ENCODE measurements at places on chromosomes 2 and 18.

DNA sequence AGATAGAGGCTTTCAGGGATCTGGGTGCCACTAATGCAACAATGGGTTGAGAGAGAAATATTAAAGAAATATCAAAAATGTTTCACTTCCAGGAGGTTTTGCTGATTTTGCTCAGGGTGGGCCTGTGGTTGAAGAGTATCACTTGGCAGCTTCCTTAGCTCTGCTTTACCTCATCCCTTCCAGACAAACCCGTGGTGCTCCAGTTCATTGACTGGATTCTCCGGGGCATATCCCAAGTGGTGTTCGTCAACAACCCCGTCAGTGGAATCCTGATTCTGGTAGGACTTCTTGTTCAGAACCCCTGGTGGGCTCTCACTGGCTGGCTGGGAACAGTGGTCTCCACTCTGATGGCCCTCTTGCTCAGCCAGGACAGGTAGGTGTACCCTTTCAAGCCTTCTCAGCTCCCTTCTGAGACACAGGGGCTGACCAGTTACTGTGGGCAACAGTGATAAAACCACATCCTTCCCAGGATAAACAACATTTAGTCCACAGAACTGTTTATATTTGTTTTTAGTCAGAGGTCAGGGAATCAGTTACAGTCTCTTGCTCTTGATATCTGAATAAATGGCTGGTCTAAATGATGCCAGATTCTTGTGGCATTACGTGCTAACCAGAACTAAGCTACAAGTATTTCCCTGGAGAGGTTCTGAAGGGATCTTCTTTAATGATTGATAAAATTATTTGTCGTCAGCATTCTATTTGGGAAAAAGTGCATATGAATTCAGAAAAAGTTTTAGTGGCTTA lies 7.0 kb downstream of the SLC14A1 start:
- DNase-seq: no peak

- DNase-seq: no peak
Measured at GRCh38 chr2:70941701-70942100, 6.0 kb downstream of the ATP6V1B1 start.

- DNase-seq: no peak
Measured at GRCh38 chr2:182836451-182836850, 30.0 kb downstream of the FRZB start.

DNA sequence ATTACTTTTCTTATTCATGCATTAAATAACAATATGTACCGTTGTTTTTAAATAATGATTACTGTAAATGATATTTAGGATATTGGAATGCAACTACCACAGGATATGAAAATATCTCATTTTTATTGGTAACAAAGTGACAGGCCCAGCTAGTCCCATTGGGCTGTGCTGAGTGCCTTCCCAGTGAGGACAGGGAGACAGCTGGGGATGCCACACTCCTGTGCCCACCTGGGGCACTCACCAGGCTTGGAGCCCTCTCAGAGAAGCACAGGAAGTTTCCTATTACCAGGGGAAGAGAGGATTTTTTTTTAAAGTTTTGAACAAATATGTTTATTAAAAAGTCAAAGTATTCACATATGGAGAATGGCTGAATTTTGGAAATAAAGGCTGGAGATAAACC lies 48.9 kb downstream of the PARD6G start:
- no peak for DNase-seq

DNA sequence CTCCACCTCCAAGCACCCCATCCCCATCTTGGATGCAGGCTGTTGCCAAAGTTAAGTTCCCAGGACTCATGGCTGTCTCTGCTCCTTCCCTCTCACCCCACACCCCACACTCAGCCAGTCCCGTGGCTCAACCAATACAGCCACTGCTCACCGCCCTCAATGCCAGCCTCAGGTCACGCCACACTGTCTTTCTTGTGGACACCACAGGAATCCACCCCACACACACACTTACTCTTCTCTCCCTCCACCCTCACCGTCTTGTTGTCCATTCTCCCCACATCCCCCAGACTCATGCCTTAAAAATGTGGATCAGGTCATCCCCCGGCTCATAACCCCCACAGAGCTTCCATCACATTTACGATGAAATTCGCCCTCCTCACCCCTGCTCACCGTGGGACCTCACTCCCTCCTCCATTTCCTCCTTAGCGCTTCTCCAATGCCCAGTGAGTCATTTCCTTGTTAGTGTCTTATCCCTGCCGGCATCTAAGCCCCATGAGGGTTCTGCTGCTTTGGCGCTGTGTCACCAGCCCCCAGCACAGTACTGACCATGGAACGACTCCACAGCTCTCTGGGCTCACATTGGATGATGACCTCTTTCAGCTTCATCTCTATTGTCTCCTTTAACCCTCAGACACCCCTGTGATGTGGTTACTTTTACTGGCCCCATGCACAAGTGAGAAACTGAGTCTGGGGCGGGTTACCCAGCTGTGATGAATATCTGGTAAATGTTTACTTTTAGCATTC lies 13.8 kb downstream of the MLPH start:
- DNase-seq: no peak

DNA sequence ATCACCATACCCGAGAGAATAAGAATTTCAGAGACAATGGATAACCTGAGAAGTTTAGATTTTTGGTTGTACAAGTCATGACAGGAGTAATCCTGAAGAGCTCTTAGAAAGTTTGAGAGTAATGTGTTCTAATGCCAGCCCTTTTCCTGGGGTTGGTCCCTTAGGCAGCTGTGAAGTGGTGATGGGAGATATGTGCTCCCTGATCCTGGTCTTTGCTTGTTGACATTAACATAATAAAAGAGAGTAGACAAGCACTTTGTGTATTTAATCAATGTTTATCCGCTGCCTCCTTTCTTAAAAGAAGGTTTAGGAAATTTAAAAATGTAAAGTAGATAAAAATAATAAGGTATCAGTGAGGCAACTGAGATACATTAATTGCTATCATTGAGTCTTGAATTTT lies 13.8 kb upstream of the DSC3 start:
- no peak for DNase-seq

- peak; percentile 59 for DNase-seq
Measured at GRCh38 chr18:76349067-76349715, 145.9 kb downstream of the ZNF516 start.

GRCh38 chr18:47436871-47437270 lies 185.4 kb upstream of the SKOR2 start:
- no peak for DNase-seq

- DNase-seq: no peak
Measured at GRCh38 chr2:98907385-98907784, 28.6 kb downstream of the CRACDL start.

DNA sequence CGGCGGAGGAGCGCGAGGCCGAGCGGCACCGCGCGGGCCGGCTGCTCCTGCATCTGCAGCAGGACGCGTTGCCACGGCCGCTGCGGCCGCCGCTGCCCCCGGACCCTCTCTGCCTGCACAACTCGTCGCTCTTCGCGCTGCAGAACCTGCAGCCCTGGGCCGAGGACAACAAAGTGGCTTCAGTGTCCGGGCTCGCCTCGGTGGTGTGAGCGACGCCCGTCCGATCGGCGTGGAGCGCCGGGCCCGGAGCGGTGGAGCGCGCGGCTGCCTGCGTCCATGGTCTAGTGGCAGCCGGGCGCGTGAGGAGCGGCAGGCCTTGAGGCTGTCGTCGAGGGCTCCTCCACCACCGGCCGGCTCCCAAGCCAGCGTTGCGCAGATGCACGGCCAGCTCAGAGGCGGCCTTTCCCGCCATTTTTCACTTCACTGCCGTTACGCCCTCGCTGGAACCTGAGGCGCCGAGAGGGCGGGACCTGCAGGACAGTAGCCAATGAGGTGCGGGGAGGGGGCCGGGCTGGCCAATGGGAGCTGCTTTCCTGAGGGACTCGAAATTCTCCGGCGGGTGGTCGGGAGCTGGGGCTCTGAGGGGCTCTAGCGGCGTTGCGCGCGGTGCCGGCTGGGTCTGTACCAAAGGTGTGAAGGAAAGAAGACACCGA lies 1.9 kb downstream of the TLX2 start:
- DNase-seq: peak; percentile 82

DNA sequence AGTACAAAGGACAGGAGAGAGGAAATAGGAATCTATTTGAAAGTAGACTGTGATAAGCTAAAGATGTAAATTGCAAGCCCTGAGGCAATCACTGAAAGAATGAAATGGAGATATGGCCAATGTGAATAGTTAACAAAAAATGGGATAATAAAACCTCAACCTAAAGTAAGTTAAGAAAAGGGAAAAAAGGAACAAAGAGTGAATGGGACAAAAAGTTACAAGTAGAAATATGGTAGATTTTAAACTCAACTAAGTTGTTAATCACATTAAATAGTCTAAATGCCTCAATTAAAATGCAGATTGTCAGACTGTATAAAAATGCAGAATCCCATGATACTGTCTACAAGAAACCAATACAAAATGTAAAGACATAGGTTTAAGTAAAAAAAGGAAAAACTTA lies 165.2 kb upstream of the RBMS1 start:
- DNase-seq: no peak

- DNase-seq: no peak
Measured at GRCh38 chr18:63850020-63850419, 37.5 kb upstream of the SERPINB2 start.

GRCh38 chr2:109174626-109175349 lies 45.8 kb downstream of the SH3RF3 start:
- DNase-seq: no peak

GRCh38 chr18:58756148-58756547 lies 84.9 kb downstream of the MALT1 start:
- DNase-seq: no peak

- DNase-seq: no peak
Measured at GRCh38 chr2:140186313-140186712, 1406.1 kb upstream of the NXPH2 start.

- DNase-seq: peak; percentile 72
Measured at GRCh38 chr2:127067620-127068350, 39.2 kb downstream of the BIN1 start.

- DNase-seq: no peak
Measured at GRCh38 chr2:128378231-128379020, 59.8 kb upstream of the HS6ST1 start.

- no peak for DNase-seq
Measured at GRCh38 chr2:34785206-34785785, 1186.2 kb upstream of the FAM98A start.

GRCh38 chr18:22604986-22605421 lies 187.3 kb upstream of the CTAGE1 start:
- DNase-seq: no peak

GRCh38 chr18:51068105-51068504 lies 38.1 kb downstream of the SMAD4 start:
- DNase-seq: no peak

DNA sequence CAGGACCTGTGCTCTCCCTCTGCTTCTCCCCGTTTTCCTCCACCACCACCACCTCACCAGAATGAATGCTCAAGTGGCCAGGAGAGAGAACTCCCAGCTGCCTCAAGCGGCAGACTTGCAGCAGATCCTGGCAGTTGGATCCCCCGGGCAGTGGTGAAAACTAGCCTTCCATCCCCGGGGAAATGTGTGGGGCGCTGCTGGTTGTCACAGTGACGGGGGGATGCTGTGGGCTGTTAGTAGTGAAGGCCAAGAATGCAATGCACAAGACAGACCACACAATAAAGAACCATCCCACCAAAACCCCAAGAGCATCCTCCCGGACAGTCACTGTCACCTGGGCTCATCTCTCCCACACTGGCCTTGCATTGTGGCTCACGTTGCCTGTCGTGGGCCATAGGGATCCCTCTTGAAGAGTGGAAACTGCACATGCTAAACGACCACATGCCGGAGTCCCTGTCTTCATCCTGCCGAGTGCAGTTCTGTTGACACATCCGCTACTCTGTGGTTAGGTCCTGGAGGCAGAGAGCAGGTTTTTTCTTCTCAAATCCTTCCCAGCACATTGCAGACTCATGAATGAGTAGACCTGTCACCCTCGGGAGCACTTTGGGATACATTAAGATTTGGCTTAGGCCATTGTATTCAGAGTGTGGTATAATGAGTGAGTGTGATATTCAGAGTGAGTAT lies 13.5 kb downstream of the SPATA3 start:
- DNase-seq: no peak

- no peak for DNase-seq
Measured at GRCh38 chr2:138596403-138596802, 94.8 kb downstream of the SPOPL start.

- no peak for DNase-seq
Measured at GRCh38 chr2:96164459-96165184, 19.4 kb upstream of the DUSP2 start.

DNA sequence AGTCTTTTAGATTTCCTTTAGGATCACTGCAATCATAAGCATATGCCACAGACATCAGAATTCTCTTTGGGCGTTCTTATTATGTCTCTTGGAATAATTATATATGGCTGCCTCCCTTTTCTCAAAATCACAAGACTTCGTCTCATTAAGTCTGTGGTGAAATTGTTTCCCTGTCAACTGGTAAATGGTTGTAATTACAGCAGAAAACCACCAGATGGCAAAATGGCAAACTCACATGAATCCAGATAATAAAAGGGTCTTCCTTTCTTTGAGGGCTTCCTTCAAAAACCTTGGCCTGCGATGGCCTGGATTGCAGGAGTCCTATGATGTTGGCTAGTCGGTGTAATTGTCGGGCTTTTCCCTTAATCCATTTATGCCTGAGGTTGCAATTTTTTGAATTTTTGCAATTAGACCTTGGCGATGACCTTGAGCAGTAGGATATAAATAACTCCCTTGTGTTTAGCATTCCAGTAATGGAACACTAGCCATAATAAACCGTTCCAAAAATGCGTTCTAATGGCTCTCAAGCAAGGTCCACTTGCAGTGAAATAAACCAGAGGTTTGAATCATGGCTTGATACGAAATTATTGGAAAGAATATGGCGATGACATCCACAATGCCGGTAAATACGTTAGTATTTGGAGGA lies 656.4 kb downstream of the MBD2 start:
- DNase-seq: no peak

DNA sequence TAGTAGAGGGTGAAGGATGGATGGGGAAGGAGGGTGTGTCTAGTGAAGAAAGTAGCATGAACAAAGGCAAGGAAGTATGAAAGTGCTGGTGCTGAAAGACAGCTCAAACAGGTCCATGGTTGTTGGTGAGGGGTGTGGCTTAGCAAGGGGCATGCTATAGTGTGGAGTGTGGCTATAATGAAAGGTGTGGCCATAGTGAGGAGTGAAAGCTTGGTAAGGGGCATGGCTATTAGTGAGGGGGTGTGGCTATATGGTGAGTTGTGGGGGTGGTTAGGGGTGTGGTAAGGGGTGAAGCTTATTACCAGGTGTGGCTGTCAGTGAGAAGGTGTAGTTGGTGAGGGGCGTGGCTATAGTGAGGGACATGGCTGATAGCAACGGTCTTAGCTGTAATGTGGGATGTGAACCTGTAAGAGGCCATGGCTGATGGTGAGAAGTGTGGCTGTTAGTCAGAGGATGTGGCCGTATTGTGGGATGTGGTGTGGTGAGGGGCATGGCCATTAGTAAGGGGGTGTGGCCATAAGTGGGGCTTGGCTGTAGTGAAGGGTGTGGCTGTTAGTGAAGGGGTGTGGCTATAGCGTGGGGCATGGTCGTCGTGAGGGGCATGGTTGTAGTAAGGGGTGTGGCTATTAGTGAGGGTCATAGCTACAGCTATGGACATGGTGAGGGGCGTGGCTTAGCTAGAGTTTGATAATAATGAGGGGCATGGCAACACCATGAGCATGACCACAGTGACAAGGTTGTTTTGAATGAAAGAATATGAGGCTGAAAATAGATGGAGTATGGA lies 549.6 kb downstream of the FBXO15 start:
- no peak for DNase-seq

Data from left ventricle myocardium superior (tissue), 1 donor.